Adipocyte (in vitro differentiated cells): ENCODE measurements at places on chromosomes 5 and 9.

GRCh38 chr5:22431406-22431805 lies 421.7 kb downstream of the CDH12 start:
- DNase-seq: no peak

DNA sequence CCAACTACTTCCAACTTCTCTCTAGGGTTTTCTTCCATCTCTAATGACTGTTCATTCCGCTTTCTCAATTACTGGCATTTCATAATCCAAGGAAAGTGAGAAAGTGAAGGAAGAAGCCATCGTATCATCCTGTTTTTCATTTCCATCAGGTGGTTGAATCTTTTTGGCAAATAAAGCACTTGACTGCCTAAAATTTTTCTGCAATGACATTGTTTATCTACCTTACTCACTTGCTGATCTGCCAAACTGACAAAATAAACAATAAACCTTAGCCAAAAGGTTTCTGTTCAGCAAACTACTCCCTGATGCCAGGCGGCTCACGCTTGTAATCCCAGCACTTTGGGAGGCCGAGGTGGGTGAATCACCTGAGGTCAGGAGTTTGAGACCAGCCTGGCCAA lies 18.4 kb downstream of the FNBP1 start:
- DNase-seq: no peak

DNA sequence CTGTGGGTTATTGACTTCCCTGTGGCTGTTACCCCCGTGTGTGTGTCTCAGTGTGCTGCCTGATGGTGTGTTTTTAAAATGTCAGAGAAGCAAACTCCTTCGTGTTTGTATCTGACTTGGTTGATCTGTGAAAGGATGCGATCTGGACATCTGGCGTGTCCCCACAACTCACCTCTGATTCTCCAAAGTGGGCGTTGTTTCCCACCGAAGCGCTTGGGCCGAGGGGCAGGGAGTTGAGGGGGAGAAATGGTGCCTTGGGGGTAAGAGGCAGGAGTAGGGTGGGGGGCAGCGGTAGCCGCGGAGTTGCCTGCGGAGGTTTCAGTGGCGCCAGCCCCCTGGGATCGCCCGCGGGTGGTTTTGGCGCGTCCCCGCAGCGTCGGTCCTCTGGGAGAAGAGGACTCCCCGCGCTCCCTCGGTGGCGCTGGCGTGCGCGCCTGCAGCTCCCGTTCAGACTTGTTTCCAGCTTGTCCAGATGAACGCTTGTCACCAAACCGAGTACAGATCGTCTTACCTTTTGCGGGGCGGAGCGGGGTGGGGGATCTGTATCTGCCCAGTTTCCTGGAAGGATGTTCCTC lies 1.1 kb downstream of the MAST4 start:
- peak; percentile 28 for DNase-seq

DNA sequence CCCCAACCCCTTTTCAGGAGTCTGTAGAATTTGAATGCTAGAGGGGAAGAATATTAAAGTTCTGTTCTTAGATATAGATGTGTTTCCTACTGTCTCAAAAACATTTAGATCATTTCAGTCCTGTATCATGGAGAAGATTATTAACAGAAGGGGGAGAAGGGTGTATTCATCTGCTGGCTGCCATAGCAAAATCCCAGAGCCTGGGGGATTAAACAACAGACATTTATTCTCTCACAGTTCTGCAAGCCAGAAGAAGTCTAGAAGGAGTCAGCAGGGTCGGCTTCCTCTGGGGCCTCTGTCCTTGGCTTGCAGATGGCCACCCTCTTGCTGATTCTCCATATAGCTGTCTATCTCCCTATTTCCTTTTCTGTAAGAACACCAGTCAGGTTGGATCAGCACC lies 150.1 kb upstream of the OTULINL start:
- no peak for DNase-seq

GRCh38 chr9:38092200-38092524 lies 23.1 kb upstream of the SHB start:
- no peak for DNase-seq

DNA sequence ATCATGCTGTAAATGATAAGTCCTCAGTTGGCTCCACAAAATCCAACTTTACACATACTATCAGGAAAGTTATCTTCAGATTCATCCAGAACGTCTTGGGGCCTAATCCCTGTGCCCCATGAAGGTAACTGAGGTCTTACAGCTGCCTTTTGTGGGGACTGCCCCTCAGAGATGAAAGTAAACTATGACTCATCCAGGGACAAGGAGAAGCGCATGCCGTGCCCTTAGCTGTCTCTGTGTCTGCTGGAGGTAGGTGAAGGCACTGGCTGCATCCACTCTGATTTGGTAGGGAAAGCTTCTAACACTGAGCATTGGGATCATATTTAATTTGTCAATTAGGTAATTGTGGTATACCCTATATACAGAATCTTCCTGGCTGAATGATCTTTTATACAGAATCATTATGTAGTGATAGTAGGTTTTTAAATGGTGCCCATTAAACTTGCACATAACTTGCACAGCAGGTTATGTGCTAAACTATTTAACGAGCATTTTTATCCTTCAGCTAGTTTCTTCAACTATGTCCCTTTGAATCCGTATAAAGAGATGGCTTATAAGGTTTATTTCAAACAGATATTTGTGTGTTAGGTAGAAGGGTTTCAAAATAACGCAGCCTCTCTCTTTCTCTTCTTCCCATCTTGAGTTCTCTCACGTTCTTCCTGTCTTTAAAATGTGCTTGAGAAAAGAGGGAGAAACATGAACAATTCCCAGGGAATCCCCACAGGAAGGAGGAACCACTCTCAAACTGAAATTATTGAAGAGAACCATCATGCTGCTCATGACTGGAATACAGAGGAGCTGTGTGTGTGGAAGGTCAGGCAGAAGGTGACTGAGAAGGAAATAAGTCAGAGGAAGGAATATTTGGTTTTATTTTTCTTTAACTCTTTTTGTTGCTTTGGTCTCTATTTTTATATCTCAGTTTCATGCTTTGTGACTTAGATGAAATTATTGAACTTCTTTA lies 250.9 kb downstream of the CD180 start:
- DNase-seq: no peak

GRCh38 chr5:170633235-170634081 lies 129.6 kb downstream of the KCNIP1 start:
- peak; percentile 83 for DNase-seq

- no peak for DNase-seq
These were observed 43.6 kb downstream of the JADE2 start for GRCh38 chr5:134568761-134569695.

DNA sequence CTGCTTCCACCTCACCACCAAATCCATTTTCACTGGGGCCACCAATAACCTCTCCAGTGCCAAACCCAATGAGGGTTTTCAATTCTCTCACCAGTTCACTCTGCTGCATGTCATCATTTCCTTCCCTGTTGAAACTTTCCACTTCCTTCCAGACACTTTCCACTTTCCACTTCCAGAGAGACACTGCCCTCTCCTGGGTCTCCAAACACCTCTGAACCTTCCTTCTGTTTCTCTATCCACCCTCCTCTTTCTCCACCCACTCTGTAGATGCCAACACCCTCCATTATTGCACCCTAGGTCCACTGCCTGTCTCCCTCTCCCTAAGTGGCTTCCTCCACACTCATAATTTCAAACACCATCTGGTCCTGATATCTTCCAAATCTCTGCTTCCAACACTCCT lies 39.6 kb downstream of the PDE6A start:
- DNase-seq: no peak

- no peak for DNase-seq
These were observed 378.4 kb upstream of the IRX4 start for GRCh38 chr5:2261004-2261703.

DNA sequence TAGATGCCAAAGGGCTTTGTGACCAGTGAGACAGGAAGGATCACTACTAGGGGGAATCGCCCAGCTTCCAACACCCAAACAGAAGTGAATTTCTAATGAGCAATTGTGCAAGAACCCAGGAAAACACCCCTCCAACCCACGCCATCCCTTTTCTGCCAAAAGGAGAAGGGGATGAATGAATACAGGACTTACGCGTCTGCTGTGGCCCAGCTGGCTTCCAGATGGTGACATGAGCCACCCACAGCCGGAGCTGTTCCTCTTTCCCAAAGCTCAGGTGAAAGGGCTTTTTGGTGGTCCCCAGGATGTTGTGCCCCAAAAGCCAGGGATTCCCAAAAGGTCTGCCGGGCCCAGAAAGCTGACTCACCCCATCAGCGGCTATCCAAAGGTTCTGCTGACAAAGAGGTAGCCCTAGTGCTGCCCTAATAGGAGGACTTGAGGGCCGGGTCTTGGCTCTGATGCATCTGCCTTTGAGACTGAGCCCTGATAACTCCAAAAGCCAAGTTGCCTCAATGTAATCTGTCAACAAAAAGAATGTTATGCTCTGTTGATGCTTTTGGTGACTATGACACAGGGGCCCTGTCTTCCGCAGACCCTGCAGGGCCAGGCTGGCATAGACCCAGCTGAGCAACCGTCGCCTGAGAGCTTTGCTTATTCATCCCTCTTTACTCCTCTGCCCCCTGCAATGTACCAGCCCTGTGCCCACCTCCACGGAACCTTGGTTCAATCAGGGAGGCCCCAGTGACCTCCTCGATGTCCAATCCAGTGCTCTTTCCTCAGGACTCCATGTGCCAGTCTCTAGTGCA lies 14.5 kb downstream of the GSN start:
- peak; percentile 62 for DNase-seq

DNA sequence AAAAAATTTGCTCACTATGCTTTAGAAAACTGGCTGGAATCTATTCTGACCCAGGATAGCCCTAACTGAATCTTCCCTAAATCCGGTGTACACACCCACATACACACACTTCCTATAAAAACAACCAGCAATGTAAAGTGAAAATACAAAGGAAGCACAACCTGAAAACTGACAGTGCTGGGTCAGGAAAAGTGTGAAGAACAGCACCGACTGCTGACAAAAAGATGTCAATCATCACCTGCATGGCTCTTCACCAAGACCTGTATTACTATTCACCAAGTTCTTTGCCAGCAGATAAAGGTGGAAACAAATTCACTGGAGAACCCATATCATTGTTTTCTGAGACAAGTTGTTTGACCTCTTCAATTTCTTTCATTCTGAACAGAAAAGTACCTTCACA lies 293.8 kb upstream of the GRAMD2B start:
- DNase-seq: no peak

- peak; percentile 39 for DNase-seq
These were observed 497.6 kb upstream of the CD180 start for GRCh38 chr5:67693956-67694809.
